ENCODE measurements at places on chromosomes 12 and 14.

GRCh38 chr12:108752387-108752786 lies 21.1 kb upstream of the CORO1C start:
- DNase-seq = no peak

DNA sequence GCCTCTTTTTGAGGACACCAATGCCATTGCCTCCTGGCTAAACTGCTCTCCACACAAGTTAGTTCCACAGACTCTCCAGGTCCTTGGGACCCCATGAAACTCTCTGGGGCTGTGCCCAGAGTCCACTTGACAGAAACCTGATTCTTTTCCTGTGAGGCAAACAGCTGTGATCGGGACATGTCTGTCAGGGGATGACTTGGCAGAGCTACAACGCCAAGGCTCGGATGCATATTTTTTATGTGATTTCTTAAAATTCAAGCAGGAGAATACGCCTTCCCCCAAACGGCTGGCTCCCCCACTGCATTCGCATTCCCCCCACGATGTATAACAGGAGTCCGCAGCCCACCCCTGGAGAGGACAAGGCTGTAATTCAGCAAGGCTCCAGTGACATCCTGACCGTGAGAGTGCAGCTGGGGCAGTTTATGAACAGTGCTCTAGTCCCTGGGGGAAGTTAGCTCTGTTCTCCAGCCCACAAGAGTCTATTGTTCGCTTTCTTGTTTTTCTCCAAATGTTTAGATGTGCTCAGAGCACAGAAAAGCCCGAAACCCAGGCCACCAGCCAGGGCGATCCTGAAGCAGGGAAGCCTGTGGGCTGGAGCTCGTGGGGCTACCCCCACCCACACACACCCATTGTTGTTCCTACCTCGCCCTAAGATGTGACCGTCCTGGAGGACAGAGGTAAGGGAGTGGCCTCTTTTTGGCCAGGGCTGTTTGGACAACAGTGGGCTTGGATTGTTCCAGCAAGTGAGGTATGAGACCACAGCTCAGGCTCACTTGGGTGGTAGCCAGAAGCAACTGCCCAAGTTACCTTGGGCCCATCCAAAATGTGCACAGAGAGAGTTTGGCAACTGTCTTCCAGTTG lies 159.5 kb downstream of the ZFP36L1 start:
- DNase-seq = no peak

DNA sequence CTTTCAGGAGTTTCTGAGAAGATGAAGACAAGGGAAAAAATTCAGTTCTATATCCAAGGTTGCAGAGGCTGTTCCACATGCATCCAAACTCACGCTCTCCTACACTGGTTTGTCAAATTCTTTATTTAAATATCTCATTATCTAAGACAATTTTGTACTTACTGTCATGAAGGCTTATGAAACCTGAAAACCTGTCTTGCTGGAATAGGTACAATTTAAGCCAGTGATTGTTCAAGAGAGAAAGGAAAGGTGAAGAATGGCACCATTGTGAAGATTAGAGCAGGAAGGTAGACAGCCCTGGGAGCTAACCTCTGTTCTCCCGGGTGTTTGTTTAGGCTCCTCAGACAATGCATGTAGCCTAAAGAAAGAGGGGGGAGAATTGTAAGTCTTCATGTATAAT lies 315.1 kb upstream of the PRKD1 start:
- DNase-seq = no peak

- no peak for DNase-seq
Observed at GRCh38 chr12:9687228-9687627, 17.7 kb downstream of the CLEC2D start.

- DNase-seq = no peak
Observed at GRCh38 chr12:96150442-96150841, 43.7 kb upstream of the ELK3 start.

- DNase-seq = no peak
Observed at GRCh38 chr14:96038920-96039632, at the start of gene C14orf132. TSS of gene C14orf132 (plus strand) at chr14:96039362. CDS start at chr14:96039501, 139 bp downstream.

- DNase-seq = no peak
Observed at GRCh38 chr12:31797230-31797872, 68.5 kb upstream of the AMN1 start.

DNA sequence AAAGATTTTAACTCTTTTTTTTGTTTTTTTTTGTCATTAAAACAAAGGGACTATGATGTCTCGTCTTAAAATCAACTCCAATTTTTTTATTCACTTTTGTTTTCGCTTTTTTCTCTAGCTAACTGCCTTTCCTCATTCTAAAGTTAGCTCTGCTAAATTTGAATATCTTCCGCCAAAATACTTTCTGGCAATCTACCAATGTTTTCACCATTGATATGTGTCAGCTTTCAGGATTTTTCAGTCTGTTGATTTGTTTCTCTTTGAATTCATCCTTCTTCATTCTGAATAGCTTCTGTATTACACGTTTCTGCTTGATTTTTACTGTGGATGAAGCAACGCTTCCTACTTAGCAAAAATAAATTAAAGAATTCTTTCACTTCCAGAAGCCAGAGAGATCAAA lies 38.7 kb upstream of the NOVA1 start:
- no peak for DNase-seq

- no peak for DNase-seq
Observed at GRCh38 chr12:88338486-88338885, 196.4 kb downstream of the TMTC3 start.

- DNase-seq = no peak
Observed at GRCh38 chr12:124002021-124002644, 29.1 kb downstream of the ZNF664 start.

DNA sequence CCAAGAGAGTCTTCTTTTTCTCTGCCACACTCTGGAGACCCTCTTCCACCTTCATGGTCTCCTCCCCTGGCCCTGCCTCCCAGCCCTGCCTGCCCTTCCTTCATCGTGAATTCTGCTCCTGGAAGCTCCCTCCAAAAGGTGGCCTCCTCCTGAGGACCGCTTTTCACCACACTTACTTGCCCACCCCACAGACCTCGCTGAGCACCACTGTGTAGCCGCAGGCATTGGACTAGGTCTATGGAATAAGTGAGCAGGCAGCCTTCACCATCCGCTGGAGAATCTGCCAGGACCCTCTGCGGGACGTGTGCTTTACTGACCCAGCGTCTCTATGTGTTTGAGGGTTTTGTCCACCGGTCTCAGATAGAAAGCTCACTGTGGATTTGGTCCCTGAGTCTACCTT lies 9.7 kb upstream of the KRT5 start:
- no peak for DNase-seq

- no peak for DNase-seq
Observed at GRCh38 chr12:102481705-102482425, 1.5 kb upstream of the IGF1 start.

GRCh38 chr14:67852926-67853604 lies 33.5 kb downstream of the RAD51B start:
- no peak for DNase-seq

- no peak for DNase-seq
Observed at GRCh38 chr12:3538466-3539030, 47.5 kb downstream of the PRMT8 start.
